ENCODE measurements at places on chromosomes 11 and 22.

- DNase-seq = no peak
Observed at GRCh38 chr11:131668500-131669400, 298.3 kb downstream of the NTM start.

- no peak for DNase-seq
Observed at GRCh38 chr11:68924073-68924925, 20.6 kb downstream of the IGHMBP2 start.

DNA sequence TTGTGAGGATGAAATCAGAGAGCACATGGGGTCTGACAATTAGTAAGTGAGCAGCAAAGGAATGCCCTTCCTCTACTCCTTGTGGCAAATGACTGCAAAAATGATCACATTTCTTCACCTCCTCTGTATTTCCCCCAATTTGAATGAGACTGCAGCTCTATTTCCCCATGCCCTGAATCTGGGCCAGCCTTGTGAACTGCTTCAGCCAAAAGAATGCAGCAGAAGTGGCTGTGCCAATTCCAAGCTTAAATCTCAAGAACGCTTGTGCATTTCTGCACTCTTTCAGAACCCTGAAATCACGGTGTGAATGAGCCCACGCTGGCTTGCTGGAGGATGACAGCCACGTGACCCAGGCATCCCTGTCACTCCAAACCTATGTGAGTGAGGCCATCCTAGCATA, 9.9 kb downstream of the SLC43A3 start:
- no peak for DNase-seq

DNA sequence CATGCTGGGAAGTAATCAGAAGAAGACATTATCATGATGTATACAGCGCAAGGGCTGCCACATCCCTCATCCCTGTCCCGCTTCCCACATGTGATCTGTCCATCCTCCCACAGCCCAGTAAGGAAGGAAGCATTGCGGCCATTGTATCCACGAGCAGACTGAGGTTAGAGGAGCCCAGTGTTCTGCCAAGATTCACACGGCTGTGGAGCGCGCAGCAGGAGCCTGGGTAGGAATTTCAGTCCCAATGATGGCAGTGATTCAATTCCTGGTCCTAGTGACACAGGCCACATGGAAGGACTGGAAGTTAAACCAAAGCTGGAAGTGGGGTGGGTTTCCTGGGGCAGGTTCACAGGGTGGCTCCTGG, 89.2 kb downstream of the RTL6 start:
- no peak for DNase-seq

- no peak for DNase-seq
Observed at GRCh38 chr11:131299598-131300438, 70.6 kb upstream of the NTM start.

- DNase-seq = no peak
Observed at GRCh38 chr22:32964411-32965057, 93.6 kb downstream of the SYN3 start.

DNA sequence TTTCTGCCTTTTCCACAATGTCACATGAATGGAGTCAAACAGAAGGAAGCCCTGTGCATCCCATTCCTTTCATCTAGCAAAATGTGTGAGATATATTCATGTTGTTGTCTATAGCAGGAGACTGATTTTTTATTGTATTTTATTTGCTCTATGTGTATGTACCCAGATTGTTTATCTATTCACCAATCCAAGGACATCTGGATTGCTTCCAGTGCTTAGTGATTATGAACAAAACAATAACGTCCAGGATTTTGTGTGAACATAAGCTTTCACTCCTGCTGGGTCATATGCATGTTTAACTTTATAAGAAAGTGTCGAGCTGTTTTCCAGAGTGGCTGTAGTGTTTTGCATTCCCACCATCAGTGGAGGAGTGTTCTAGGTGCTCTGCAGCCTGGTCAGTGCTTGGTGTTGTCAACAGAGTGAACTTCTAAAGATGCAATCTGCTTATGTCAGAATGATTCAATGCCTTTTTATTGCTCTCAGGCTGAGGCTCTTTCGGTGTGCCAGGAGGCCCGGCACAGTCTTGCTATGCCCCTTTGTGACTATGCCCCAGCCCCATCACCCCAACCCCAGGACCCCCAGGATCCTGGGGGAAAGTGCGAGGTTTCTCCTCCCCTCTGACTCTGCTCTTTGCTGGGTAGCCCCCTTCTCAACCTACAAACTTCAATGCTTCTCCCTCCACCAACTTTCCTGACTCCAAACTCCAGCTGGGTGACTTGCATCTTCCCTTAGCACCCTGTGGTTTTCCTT, 19.9 kb upstream of the SYT13 start:
- no peak for DNase-seq

- DNase-seq = no peak
Observed at GRCh38 chr11:22539821-22540256, 85.8 kb downstream of the FANCF start.

- no peak for DNase-seq
Observed at GRCh38 chr11:468036-468435, 18.0 kb downstream of the PTDSS2 start.

DNA sequence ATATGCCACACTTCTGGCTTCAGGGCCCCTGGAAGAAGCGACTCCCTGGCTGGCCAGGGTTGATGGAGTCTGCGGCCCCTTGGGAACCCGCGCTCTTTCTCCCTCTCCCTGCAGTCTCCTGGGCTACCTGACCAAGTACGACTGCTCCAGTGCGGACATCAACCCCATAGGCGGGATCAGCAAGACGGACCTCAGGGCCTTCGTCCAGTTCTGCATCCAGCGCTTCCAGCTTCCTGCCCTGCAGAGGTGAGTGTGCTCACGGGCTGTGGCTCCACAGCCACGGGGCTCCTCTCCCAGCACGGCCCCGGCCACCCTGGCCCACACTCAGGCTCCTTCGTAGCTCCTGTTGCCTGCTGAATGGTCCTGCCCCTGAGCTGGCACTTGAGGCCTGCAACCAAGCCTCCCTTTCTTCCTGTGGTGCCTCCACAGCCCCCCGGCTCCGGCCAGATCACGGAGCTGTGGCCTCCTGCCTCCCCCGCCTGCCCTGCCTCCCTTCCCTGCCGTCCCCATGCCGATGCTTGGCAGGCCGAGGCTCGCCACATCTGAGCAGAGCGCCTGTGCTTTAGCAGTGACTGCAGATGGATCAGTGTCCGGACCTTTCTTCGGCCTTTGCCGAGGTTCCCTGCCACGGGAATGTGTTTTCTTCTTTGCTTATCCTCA, 36.2 kb upstream of the KRTAP5-7 start:
- DNase-seq = no peak

DNA sequence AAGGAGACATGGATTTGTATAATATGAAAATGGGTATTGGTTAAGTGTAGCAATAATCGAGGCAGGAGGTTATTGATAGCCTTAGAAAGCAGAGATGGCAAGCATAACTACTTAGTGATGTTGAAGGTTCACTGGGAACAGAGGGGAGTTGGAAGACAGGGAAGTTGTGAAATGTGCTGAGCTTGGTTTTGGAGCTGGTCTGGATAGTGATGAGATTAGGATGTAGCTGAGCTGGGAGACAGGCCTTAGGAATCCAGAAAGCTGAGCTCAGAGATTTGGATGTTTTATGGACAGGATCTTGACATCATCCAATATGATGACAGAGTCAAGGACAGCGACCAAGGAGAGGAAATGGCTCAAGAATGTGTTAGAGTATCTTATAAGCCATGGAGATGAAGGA, 113.1 kb downstream of the ARHGAP42 start:
- DNase-seq = no peak

GRCh38 chr22:49783926-49784629, 43.6 kb downstream of the BRD1 start:
- no peak for DNase-seq

DNA sequence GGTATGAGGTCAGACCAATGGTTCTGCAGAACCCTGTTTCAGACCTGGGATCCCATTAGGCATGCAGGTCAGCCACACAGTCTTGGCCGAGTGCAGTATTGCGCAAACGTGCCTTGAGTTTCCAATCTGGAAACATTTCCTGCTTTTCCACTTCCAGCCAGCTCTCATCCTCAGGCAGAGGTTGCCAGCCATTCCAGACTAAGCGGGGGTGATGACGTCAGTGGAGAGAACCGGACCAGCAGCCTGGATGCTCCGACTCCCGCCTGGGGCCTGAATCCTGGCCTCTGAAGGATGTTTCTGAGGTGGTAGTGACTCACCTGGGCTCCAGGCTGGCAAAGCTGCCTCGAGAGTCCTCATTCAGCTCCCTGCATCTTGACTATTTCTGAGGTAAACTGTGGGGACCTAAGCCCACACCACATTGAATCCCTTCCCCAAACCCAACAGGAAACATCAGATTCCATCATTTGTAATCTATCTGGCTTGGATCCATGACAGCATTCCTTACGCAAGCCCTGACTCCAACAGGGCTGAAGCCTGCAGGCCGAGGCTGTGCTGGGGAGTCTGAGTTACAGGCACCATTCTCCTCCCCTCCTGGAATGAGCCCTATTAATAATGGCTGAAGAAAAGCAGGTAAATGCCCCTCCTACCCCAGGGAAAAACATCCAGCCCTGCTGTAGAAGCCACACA, 83.0 kb downstream of the ABTB2 start:
- no peak for DNase-seq

- DNase-seq = no peak
Observed at GRCh38 chr11:102703826-102704493, 1.6 kb downstream of the MMP27 start.

- no peak for DNase-seq
Observed at GRCh38 chr22:30803679-30804078, 109.0 kb downstream of the OSBP2 start.

DNA sequence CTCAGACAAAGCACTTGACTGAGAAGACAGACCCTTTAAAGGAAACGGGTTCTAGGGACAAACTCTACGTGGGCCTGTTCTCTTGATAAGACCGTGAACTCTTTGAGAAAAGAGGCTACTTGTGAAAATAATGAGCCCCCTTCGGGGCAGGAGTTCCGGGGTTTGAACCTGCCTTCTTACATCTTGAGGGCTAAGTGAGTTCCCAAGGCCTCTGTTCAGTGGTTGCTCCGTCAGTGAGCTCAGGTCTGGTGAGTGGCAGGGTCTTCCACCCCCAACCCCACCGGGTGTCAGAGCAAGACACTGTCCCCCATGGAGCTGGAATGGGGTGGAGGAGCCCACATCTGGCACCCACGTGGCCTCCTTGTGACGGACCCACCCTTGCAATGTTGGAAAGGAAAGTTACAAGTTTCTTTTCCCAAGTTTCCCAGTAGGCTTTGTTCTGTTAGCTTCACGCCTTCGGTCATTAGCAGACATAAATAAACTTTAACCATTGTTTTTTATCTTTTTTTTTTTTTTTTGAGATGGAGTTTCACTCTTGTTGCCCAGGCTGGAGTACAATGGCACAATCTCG, 6.3 kb upstream of the SAMM50 start:
- no peak for DNase-seq

DNA sequence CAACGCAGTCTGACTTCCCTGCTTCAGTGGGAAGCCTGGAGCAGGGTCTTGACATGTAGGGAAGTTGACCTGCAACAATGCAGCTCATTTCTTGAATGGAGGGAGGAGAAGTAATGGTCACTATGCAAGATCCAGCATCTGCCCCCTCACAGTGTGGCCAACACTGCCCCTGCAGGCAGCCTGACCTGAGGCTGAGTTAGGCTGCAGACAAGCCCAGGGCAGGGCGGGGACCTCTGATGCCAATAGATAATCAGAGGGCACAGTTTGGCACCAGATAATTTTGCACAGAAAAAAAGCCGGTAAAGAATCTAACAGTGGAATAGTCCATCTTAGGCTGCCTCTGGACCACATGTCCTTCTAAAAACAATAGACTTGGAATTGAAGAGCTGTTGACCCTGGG, 182.3 kb downstream of the DSCAML1 start:
- no peak for DNase-seq

DNA sequence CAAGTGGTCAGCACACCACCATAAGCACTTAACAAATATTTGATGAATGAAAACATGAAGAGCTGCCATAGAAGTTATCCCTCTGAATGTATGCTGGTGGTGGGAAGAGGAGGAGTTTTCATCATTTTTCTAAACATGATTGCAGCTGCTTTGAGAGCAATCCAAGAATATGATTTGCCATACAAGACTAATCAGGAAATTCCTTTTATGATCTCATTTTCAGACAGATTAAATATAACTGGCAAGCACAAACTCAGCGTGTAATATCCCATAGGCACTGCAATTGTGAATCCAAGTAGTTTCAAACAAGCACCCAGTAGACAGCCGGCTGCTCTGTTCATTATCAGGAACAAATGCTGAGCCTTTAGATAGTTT, 505.7 kb upstream of the LUZP2 start:
- no peak for DNase-seq

GRCh38 chr11:83087035-83087434, 15.3 kb upstream of the RAB30 start:
- no peak for DNase-seq

DNA sequence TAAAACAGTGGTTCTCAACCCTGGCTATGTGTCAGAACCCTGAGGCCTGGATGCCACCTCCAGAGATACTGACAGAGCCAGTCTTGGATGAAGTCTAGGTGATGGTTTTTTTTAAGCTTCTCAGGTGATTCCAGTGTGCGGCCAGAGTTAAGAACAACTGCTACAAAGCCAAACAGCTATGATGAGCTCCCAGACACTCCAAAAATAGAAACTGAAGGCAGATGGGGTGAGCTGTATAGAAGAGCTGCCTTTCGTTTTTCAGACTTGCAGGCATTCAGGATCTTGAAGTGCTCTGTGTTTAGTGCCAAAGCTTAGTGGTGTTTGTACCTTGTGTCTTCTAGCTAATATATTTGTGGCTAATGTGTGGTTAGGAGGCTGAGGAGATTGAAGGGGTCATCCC, 14.2 kb downstream of the SCUBE2 start:
- DNase-seq = no peak

GRCh38 chr11:20310137-20310536, 53.4 kb upstream of the HTATIP2 start:
- no peak for DNase-seq

DNA sequence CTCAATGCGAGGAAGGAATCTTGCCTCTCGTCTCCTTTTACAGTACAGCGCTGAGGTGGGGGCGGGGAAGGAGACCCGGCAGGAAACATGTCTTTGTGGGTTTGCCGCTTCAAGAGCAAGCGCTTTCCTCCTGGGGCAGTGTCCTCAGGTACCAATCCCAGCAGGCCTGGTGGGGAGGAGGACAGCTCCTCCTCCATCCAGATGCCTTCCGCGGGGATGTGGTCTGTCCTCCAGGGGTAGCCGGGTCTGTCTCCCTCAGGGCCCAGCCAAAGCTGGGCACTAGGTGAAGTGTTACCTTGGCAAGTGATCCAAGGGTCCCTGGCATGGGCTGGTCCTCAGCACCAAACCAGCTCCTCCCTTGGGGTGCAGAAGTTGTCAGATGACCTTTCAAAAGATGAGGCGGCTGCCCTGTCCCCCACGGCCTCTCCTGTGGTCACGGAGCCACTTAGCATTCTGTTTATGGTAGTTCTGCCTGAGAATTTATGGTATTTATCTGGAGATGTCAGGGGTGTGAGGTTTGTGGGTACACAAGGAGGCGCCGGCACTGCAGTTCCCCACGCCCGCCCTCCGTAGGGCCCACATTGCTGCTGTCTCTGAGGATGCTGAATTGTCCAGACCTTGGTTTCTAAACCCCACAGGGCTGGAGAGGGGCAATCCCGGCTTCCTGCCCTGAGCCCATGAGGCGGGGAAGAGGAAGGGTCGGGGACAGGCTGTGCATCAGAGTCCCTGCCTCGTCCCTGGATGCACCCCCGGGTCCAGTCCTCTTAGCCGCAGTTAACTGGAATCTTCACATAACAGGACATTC, 93.5 kb upstream of the ANO1 start:
- no peak for DNase-seq

Measured in stimulated activated CD4-positive, alpha-beta T cell treated with anti-CD3 and anti-CD28 coated beads, Interleukin-1b, Interleukin-23, amount 100 ng/mL, for 1 hour (primary cell).